ENCODE measurements at places on chromosomes 7 and 10. TPM values are rescaled to one million over a fixed set of nuclear protein-coding genes. Genes with fewer than 3 reads are reported as not detected.

Gene ST8SIA6
- total RNA-seq, result 0.03 TPM

Gene MAGI2
- 0.49 TPM for total RNA-seq

Gene INMT
- total RNA-seq, result 0.03 TPM

Gene XRCC2
- total RNA-seq, result 4.8 TPM

Gene LRRTM3
- total RNA-seq, result not detected

Gene BAIAP2L1
- total RNA-seq, result 38.0 TPM

Gene VENTX
- total RNA-seq, result 0.02 TPM

Gene ARHGEF5
- total RNA-seq, result 3.0 TPM
